Effector CD4-positive, alpha-beta T cell (primary cell): ENCODE measurements at places on chromosomes 3 and 15.

- DNase-seq, result no peak
Observed at GRCh38 chr15:68730471-68730919, 90.2 kb downstream of the ANP32A start.

GRCh38 chr3:142910280-142910679, 21.4 kb upstream of the PCOLCE2 start:
- DNase-seq, result no peak

GRCh38 chr15:45665261-45665660, 30.4 kb downstream of the SQOR start:
- no peak for DNase-seq

DNA sequence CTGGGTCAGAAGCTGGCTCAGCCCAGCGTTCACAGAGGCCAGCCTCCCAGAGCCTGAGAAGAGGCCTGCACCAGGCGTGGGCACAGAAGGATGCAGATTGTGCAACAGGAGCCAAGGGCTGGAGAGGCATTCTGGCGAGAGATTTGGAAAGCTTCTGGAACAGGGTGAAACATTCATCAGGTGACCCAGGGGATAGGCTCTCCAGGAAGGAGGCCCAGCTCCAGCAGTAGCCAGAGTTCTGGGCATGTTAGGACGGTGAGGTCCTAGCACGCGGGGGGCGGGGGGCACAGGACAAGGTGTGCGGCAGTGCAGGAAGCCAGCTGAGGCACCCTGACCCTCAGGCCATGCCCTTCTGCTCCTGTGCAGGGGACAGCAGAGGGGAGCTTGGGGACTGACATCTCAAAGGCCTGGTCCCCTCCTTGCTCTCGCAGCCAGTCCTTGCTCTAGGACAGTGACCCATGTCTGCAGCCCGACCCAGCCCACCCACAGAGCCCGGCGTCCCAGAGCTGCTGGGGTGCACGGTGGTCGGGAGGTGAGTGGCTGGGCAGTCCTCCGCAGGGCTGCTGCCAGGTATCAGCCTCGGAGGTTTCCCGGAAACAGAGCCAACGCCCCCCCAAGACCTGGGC, 111.7 kb upstream of the KLF13 start:
- no peak for DNase-seq

DNA sequence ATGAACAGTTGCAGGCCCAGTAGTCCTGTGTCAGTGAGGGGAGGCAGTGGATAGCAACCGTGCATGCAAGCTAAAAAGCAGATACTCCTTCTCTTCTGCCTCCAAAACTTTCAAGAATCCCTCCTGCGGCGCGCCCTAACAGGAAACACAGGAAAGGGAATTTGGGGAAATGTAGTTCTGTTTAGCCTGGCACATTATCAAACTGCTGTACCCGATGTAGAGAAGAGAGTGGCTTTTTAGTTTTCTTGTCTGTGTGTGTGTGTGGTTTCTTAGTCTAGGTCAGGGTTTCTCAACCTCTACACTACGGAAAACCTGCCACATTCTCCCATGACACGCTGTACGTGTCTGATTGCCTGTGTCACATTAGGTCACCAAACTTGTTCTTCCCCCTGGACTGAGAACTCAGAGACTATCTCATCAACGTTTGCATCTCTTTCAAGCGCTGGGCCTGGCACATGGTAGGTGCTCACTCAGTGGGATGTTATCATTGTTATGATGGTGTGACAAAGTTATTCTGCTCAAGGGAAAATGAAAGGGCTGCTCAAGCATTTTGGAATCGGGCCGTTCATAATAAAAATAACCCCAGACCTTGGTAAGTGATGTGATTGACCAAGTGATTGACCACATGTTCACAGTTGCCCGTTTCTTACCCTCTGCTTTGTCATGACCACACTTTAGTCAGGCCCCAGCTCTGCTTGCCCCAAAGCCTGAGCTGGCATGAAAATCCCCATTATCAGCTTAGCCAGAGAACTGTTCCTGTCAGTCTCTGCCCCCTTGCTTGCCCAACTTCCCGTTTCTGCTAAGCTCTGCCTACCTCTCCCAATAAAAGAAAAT, 33.2 kb downstream of the TM4SF4 start:
- DNase-seq, result no peak

GRCh38 chr15:43235536-43235935, 14.7 kb upstream of the EPB42 start:
- DNase-seq, result no peak

GRCh38 chr15:70153921-70154717, 56.4 kb upstream of the TLE3 start:
- no peak for DNase-seq

DNA sequence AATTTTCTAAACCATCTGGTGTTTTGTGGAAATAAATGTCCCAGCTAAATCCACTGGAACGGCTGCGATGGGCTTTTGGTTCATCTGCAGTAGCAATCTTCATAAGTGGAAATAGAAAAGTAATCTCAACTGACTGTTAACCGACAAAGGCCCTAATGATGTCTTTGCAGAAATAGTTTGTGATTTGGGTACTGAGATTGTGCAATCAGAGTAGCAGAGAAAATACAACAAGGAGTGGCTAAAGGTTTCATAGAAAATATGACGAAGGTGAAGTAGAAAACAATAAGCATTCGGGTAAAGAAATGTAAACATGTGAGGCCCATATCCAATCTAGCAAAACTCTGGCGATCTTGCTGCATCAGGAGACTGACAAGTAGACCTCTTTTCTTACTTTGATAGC, 262.6 kb upstream of the MCTP2 start:
- no peak for DNase-seq
